ENCODE measurements at places on chromosomes 16 and 17. TPM values are rescaled to one million over a fixed set of nuclear protein-coding genes. Genes with fewer than 3 reads are reported as not detected.

GRCh38 chr17:2263183-2264066 lies 40.2 kb downstream of the SMG6 start:
- DNase-seq: no peak

- no peak for DNase-seq
Measured at GRCh38 chr16:17775061-17775460, 304.3 kb upstream of the XYLT1 start.

The NR1D1 gene
- total RNA-seq: 15.5 TPM

The CHST4 gene
- total RNA-seq: 0.26 TPM
